Activated CD4-positive, alpha-beta T cell treated with anti-CD3 and anti-CD28 coated beads, Interleukin-2, amount 50 U/mL, for 4 hours (primary cell): ENCODE measurements at places on chromosomes 4 and X.

DNA sequence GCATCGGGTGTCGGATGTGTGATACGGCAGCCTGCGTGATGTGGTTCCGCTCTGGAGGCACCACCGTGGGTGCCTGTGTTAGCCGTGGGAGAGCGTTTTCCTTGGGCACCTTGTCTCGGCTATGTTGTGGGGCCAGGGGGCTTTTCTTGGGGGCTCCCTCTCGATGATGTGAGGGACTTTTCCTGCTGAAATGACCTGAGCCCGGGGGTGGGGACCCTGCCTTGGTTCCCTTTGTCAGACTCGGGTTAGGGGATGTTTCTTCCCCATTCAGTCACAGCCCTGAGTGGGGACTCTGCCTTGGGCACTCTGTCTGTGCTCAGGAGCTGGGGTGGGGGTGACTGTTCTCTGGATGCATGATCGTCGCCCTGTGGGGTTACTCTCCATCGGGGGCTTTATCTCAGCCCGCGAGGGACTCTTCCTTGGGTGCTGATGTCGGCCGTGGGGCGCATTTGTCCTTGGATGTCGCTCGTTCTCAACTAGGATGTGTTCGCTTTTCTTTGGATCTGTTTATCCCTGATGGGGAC, 26.7 kb downstream of the CT45A3 start:
- no peak for DNase-seq

DNA sequence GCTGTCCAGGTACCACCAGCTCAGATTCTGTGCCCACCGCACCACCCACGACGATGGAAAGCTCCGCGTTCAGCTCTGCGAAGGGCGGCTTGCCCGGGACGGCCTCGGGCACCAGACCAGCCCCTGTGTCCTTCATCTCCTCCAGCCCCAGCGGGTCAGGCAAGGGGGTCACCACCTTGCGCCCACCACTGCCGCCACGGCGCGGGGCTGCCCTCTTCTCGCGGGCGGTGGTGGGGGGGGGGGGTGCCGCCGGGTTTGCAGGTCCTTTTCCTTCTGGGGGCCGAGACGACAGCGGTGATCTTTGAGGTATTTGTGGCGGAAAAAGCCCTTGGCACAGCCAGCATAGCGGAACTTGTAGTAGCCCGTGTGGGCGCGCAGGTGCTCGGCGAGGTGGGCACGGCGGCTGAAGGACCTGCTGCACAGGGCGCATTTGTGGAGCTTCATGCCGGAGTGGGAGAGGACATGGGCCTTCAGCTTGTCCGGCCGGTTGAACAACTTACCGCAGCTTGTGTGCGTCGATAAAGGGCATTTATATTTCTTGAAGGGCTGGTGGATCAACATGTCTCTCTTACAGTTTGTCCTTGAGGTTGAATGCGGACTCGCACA, 50.9 kb downstream of the CFAP299 start:
- DNase-seq, result no peak

DNA sequence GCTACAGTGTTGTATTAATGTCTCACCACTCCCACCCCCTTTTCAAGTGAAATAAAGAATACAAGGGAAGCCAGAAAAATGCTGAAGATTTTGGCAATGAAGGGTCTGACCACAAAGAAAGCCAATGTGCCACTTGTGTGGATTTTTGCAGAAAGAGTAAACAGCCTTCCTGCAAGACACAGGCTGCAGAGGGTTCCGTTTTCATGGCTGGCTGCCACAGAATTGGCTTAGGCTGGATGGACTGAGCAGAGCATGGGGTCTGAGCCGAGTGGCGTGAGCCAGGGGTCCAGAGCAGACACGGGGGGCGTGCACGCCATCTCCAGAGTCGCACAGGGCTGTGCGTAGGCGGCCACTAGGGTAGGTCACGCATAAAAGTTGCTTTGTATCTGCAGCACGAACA, 69.2 kb downstream of the MTNR1A start:
- no peak for DNase-seq

DNA sequence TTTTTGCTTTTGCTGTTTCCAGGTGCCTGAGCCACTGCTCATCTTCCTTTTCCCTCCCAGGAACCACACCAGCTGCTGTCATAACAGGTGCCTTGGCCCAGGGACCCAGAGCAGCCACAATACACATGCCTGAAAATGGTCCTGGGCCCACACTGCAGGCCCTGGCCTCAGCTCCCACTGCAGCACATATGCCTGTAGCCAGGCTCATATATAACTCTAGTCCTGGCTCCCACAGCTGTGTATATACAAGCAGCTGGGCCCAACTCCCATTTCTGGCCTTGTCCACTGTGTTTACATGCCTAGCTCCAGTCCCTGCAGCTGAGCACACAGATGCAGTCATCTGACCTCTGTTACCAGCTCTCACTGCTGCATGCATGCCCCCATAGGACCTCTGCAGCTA, 930.5 kb downstream of the ADGRL3 start:
- DNase-seq, result no peak
